ENCODE measurements at places on chromosomes 16 and 17.

GRCh38 chr16:8714174-8714573, 39.8 kb downstream of the ABAT start:
- no peak for DNase-seq

DNA sequence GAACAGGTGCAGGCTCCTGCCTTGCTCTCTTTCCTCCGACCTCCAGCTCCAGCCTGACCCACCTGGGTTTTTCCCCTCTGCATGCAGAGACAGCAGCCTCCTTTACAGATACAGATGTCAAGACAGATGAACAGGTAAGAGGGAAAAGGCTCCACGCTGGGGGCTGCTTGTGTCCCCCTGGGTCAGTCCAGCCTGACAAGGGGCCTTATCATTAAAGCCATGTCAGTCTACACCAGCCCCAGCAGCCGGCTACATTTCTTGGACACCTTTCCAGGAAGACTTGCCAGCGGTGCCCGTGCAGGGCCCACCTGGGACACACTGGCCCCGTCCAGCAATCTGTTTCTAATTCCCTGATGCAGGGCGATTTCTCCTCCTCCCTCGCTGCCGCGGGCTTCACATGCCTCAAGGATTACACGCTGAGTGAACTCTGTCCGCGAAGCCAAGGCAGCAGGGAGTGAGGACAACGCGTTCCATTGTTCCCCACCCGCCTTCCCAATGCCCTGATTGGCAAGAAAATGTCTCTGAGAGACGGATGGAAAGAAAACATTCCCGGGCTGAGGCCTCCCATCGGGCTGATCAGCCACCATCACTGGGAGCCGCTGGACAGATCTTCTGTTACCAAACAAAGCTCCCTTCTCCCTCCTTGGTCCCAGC, 184.7 kb downstream of the C16orf95 start:
- DNase-seq: no peak

DNA sequence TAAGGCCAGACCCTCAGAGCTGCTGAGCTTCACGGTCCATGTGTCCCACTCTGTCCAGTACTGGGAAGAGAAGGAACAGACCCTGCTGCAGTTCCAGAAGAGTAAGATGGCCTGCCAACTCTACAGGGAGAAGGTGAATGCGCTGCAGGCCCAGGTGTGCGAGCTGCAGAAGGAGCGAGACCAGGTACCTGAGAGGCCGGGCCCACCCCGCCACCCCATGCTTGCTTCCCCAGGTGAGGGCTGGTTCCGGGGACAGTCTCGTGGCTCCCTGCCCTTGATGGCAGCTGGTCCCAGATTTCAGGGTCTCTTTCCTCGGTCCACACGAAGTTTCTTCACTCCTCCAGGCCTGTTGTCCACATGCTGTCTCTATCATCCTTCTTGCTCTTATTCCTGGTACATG, 20.9 kb downstream of the CARD14 start:
- DNase-seq: no peak

GRCh38 chr16:23279721-23280153, 22.4 kb upstream of the SCNN1B start:
- DNase-seq: no peak

- DNase-seq: no peak
Measured at GRCh38 chr16:82248677-82249076, 78.7 kb upstream of the MPHOSPH6 start.

DNA sequence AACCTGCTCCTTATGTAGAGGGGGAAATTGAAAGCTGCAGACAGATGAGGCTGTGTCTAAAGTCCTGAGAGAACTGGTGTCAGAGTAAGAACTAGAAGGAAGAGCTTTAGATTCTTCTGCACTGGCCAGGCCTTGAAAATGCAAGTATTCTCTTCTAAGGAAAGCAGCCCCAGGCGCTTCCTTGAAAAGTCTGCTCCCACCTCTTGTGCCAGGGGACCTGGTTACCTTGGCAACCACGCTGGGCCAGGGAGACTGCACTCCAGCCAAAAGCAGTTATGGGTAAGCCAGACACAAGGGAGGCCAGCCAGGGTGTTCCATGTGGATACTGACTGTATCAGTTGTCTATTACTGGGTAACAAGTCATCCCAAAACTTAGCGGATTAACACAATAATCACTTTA, 228.6 kb upstream of the SDK2 start:
- DNase-seq: no peak
